Tongue (tissue), 3 donors: ENCODE measurements at places on chromosomes 6 and 20. TPM values are rescaled to one million over a fixed set of nuclear protein-coding genes. Genes with fewer than 3 reads are reported as not detected.

SIRPD gene
- total RNA-seq: not detected

HLA-DQB2 gene
- not detected for total RNA-seq

COL20A1 gene
- 6.2 TPM for total RNA-seq

TEAD3 gene
- 19.4 TPM for total RNA-seq

MEP1A gene
- total RNA-seq: not detected

NR2E1 gene
- total RNA-seq: not detected

DSP gene
- total RNA-seq: 167 TPM

SLC17A2 gene
- total RNA-seq: not detected

FERMT1 gene
- total RNA-seq: 5.5 TPM

TRAPPC3L gene
- 0.31 TPM for total RNA-seq

AGER gene
- total RNA-seq: 4.8 TPM

RALGAPB gene
- total RNA-seq: 38.5 TPM

SLC22A16 gene
- 1.3 TPM for total RNA-seq

LAMA2 gene
- total RNA-seq: 320 TPM

VSTM2L gene
- 0.82 TPM for total RNA-seq

SAMD10 gene
- 2.6 TPM for total RNA-seq

CST4 gene
- total RNA-seq: not detected

TCP11 gene
- total RNA-seq: not detected

MCCD1 gene
- total RNA-seq: not detected

CCN5 gene
- 0.62 TPM for total RNA-seq

DSN1 gene
- total RNA-seq: 10.7 TPM

C2 gene
- total RNA-seq: 0.51 TPM

HCRTR2 gene
- total RNA-seq: not detected

TP53TG5 gene
- not detected for total RNA-seq

OR2B6 gene
- total RNA-seq: not detected

SRXN1 gene
- 13.2 TPM for total RNA-seq

TMEM151B gene
- under 0.01 TPM for total RNA-seq

KDM1B gene
- 46.8 TPM for total RNA-seq
